ENCODE measurements at places on chromosomes 13 and 19.

- no peak for DNase-seq
Observed at GRCh38 chr19:54949412-54949811, 2.1 kb upstream of the NLRP7 start.

DNA sequence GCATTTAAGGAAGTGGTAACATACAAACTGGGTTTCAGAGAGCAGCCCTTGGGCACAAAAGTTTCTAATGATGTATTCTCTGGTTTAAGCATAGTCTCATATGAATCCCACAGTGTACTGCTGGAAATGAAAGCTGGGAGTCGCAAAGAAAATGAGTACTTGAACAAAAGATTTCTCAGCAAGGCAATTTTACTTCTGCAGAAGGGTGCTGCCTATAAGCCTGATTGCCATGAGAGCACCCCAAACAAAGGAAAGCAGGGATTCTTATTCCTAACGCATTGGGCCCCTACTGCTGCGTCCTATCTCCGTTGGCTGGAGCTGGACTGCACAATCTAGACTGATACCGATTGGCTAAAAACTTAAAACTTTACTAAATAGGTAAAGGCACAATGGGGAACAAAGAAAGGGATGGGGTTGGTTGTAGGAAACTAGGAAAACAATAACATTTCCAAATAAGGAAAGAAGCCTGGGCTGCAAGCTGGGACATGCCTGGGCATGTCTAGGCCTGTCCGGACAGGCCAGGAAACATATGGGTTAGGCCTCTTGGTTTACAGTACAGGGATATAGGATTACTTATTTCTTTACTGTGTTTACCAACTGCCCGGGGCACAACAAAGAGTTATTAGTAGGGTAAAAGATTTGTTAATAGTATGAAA lies 27.4 kb upstream of the VN1R4 start:
- no peak for DNase-seq

DNA sequence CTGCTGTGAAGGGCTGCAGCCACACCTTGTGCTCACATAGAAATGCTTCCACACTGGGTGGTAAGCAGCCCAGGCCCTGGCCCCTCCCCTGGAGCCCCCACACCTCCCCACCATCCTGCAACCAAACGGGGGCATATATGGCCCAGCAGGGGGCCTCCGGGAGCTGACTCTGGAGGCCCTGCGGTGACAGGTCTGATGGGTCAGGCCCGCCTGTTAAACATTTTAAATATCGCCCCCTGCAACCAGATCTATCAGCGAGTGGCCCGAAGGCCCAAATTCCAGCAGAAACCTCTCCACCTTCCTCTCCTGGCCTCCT lies 48.0 kb upstream of the KATNAL1 start:
- no peak for DNase-seq

DNA sequence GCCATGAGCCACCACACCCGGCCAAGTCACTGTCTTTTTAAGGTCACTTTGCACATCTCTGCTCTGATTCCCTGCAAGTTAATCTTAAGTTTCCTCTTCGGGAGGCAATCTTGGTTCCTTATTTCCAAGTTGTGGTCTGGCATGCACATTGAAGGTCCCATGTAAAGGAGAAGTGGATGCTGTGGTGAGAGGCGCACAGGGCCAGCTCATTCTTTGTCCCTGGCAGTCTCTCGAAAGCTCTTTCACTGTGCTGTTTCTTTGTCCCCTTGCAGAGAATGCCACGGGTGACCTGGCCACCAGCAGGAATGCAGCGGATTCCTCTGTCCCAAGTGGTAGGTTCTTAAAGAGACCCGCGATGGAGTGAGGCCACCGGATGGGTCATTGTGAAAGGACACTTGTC lies 16.4 kb upstream of the C19orf33 start:
- no peak for DNase-seq

- no peak for DNase-seq
Observed at GRCh38 chr19:51158474-51159129, 16.5 kb downstream of the SIGLEC7 start.

- no peak for DNase-seq
Observed at GRCh38 chr19:49894011-49894664, 2.5 kb downstream of the IL4I1 start.

GRCh38 chr19:10021863-10022262 lies 8.6 kb downstream of the RDH8 start:
- DNase-seq: no peak

GRCh38 chr19:13118424-13119193 lies 545 bp downstream of the NACC1 start:
- no peak for DNase-seq

DNA sequence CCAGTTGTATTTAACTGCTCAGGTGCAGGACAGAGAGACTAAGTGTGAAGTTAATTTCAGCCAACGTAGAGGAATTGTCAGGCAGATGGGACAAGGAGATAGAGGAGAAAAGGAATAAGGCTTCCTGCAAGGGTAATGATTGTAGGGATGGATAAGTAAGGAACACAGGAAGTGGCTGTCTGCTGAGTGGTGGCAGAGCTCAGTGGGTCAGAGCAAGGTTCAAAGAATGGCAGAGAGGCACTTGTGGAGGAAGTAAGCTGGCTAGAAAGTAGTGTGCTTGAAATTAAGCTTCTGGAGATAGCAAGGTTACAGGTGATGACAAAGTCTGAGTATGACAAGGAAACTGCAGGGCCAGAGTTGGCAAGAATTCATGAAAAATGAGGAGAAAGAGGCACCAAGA lies 47.9 kb downstream of the USPL1 start:
- no peak for DNase-seq

DNA sequence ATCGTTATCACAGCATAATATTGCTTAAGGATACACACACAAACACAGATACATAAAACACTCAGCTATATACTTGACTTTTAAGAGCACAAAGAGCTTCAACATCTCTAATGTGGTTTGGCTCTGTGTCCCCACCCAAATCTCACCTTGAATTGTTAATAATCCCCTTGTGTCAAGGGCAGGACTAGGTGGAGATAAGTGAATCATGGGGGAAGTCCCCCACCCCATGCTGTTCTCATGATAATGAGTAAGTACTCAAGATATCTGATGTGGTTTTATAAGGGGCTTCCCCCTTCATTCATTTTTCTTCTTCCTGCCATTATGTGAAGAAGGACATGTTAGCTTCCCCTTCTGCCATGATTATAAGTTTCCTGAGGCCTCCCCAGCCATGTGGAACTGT lies 481.4 kb downstream of the PCDH9 start:
- no peak for DNase-seq

DNA sequence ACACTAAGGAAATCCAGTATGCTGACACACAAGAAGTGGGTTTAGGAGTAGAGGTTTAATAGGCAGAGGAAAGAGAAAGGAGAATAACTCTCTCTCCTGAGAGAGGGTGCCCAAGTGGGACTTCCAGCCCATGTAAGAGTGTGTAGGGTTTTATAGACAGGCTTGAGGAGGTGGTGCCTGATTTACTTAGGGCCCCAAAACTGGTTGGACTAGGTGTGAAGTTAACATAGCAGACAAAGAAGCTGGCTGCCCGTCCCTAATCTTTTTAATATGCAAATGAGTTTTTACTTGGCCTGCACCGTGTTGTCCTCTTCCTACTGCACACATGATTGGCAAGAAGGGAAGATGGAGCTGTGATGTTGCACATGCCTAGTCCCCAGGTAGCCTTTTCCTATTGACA lies 752.5 kb upstream of the SLITRK5 start:
- DNase-seq: no peak

DNA sequence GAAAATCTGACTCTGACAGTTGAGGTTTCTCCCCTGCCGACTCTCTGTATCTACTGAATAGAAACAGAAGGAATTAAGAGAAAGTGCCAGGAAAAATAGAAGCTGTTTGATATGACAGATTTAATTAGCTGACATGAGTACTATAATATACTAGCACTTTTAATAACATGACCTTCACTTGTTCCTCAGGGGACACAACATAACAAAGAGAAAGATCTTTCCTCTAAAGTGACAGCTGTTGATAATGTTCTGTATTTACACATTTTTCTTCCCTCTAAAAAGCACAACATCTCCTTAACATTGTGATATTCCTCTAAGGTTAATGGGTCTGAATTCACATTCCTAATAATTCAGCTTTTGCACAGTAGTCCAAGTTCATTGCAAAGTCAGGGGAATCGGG lies 1136.0 kb downstream of the PCDH17 start:
- no peak for DNase-seq

DNA sequence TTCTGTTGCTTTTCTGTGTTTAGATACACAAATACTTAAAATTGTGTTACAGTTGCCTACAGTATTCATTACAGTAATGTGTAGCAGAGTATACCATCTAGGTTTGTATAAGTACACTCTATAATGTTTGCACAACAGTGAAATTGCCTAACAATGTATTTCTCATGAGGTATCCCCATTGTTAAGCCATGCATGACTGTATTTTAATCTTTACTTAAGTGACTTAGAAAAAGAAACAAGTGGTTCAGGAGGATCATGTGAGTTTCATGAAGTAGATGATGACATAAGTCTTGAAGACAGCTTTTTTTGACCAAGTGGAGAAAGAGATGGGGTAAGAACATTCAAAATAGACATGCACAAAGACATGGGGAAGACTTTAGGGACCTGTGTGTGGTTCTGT lies 8.4 kb upstream of the KCTD4 start:
- no peak for DNase-seq

DNA sequence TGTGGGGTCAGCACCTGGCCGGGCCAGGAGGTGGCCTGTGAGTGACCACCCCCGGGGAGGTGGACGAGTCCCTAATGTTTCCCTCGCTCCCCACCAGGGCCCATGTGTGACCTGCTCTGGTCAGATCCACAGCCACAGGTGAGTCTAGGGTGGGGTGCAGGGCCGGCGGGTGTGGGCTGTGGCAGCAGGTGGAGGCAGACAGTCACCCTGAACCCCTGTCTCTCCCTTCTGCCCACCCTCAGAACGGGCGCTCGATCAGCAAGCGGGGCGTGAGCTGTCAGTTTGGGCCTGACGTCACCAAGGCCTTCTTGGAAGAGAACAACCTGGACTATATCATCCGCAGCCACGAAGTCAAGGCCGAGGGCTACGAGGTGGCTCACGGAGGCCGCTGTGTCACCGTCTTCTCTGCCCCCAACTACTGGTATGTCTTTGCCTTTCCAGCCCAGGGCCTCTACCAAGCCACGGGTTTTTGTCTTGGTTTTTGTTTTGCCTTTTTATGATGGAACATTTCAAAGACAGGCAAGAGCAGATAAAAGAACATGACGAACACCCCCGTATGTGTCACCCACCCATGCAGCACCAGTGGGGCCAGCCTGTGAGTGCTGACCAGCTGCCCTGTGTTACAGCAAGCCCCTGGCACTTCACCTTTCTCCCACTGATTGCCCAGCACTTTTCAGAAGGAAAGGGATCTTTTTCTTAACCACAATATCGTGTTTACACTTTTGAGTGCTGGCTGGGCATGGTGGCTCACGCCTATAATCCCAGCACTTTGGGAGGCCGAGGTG lies 24.9 kb downstream of the CCDC8 start:
- no peak for DNase-seq

DNA sequence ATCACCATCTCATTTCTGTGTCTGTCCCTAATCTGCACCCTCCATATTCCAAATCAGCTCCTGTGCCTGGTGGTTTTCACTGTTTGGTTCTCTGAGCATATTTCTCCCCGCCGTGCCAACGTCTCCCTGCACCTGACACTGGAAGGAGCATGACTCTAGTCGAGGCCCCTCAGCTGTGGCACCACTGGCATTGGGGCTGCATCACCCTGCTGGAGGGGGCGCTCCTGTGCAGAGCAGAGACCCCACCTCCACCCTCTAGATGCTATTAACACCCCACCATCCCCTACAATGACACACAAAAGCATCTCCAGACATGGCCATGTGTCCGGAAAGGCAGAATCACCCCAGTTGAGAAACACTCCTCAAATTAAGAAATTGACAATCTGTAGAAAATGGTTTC lies 20.8 kb downstream of the ZSCAN5C start:
- no peak for DNase-seq

GRCh38 chr13:30466358-30466714 lies 600 bp upstream of the HMGB1 start:
- no peak for DNase-seq

GRCh38 chr19:33445442-33446329 lies 72.2 kb downstream of the CEBPG start:
- DNase-seq: no peak

DNA sequence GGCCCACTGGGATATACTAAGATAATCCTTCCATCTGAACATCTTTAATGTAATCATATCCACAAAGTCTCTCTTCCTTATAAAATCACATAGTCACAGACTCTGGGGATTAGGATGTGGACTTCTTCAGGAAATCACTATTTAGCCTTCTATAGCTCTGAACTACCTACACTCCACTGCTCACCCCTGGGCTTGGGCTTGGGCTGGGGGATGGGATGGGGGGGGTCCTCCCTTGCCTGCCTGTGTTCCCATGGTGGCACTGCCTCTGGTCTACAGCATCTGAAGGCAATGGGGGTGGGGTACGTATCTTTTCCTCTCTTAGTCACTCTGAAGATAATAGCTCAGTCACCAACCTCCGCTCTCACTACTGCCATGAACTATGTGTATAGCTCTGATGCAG lies 67.8 kb upstream of the SERTM1 start:
- DNase-seq: no peak

GRCh38 chr19:14577885-14578427 lies 4.9 kb upstream of the CLEC17A start:
- no peak for DNase-seq

GRCh38 chr19:38715555-38715954 lies 28.7 kb downstream of the CAPN12 start:
- DNase-seq: no peak
